ENCODE measurements at places on chromosomes 7 and 10.

GRCh38 chr7:44914992-44915607 is 29.8 kb upstream of the PURB start:
- peak; percentile 30 for DNase-seq

DNA sequence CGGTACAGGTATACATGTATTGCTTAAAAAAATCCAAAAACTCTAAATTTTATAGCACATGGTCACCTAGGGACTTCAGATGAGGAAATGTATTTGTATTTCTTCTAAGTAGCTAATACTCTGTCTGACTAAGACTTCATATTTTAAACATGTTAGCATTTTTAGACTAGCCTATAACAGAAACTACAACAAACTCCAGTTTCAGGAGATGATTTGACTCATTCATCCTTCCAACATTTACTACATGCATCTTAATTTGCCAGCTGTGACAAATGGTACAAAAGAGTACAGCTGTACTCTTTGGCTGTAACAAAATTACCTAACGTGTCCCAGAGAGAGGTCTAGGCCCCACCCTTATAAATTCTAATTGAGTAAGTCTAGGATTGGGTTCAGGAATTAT is 22.2 kb downstream of the TMEM209 start:
- DNase-seq = no peak

GRCh38 chr10:99689461-99689860 is 30.2 kb downstream of the ENTPD7 start:
- DNase-seq = no peak

DNA sequence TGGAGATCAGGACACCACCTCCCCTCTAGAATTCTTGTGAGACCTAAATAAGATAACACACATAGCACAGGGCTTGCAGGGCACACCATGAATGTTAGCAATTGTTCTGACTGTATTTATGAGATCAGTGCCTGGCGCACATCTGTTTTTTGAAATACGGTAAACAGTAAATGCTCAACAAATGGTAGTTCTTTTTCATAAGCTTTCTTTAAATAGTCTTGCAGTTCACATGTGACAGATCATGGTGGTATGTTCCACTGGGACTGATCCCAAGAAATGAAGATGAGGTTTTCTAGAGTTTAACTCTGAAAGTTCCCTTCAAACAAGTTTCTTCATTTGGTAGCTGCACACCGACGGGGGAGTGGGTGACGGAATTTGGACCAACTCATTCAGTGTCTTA is 34.8 kb downstream of the CREB5 start:
- no peak for DNase-seq

DNA sequence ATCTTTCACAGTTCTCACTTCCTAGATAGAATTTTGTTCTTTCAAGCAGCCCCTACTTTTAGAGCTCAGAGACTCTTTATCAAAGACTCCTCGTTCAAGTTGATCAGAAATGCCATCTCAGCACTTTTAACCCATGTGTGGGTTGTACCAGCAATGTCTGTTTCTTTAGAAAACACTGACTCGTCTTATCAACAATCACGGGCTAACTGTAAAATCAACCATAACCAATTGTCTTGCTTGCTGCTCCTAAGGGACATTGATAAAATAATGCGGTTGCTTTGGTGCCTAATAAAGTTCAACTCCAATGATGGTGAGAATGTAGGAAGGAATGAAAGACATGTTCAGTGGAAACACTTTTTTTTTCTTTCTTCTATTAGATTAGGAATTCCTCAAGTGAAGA is 12.9 kb upstream of the CDK6 start:
- DNase-seq = no peak

- no peak for DNase-seq
Observed at GRCh38 chr7:116185956-116186355, 24.4 kb upstream of the TES start.

GRCh38 chr7:157708919-157709295 is 372.1 kb downstream of the DNAJB6 start:
- no peak for DNase-seq

GRCh38 chr10:76035206-76036110 is 604.0 kb downstream of the LRMDA start:
- no peak for DNase-seq

GRCh38 chr10:91587710-91588638 is 44.9 kb downstream of the PPP1R3C start:
- no peak for DNase-seq

GRCh38 chr10:11328264-11329061 is 283.0 kb downstream of the USP6NL start:
- no peak for DNase-seq

DNA sequence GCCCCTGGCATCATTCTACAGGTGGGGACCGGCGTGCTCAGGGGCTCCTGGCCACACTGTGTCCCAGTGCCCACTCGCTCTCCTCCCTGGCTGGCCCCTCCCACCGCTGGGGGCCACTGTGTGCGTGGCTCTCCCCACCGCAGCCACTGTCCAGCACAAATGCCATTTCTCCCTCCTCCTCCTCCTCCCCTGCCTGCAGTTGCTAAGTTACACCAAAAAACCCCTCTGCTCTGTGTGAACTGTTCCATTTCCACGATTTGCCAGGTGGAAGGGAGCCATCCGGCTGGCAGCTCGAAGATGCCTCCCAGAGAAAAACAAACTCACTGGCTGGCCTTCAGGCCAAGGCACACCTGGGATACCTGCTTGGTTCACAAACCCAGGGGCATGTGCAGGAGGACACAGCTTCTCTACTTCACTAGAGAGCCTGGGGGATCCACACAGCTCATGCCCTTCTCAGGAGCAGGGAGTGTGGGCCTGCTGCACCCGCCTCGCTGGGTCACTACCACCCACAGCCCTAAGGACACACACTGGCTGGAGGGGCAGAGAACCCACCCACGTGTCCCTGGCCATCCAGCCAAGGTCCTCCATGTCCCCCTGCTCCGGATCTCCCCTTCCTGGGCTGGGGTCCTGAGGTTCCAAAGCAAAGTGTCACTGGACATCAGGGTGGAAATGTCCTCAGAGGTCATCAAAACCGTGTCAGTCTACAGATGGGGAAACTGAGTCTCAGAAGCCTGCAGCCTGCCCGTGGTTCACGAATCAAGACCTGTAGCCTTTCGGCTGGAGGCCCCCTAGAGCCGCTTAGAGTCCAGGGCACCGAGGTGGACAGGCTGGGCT is 1.7 kb downstream of the RASGEF1A start:
- no peak for DNase-seq

GRCh38 chr10:123134343-123134914 is 1.3 kb upstream of the HMX3 start:
- no peak for DNase-seq

- DNase-seq = no peak
Observed at GRCh38 chr7:90933984-90934383, 330.2 kb upstream of the FZD1 start.

GRCh38 chr7:114663502-114663901 is 248.9 kb downstream of the FOXP2 start:
- DNase-seq = no peak

- no peak for DNase-seq
Observed at GRCh38 chr10:103792547-103792946, 62.8 kb downstream of the SH3PXD2A start.

DNA sequence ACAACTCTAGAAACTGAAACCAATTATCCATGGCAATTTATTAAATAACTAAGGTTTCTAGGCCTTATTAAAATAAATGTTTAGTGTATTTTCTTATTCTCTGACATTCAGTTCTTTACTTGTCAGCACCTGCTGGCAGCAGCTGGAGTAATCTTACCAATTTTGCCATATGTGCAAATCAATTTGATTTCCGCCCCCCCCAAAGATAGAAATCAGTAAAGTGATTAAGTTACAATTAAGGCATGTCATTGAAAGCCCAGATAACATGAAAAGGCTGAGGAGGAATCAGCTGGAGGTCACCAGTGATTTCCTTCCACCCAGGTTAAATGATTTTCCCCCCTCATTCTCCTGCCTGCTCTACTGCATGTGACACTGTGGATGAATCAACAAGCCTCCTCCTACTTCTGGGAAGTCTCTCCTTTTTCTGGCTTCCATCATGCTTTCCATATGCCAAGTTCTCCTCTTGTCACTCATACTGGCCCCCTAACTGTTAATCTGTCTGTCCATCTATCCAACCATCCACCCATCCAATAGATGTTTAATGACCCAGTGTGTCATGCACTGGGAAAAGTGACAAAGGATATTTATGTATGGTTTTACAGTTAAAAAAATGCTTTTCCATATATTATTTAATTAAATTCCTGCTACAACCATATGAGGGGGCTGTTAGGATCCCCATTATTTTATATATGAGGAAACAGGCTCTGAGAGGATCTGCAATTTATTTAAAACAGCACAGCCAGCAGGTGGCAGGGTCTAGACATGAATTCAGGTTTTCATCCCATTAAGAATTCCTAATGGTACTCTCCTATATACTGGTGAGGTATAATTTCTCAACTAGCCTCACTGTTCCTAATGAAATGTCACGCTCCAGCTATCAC is 116.5 kb downstream of the ATXN7L1 start:
- no peak for DNase-seq

DNA sequence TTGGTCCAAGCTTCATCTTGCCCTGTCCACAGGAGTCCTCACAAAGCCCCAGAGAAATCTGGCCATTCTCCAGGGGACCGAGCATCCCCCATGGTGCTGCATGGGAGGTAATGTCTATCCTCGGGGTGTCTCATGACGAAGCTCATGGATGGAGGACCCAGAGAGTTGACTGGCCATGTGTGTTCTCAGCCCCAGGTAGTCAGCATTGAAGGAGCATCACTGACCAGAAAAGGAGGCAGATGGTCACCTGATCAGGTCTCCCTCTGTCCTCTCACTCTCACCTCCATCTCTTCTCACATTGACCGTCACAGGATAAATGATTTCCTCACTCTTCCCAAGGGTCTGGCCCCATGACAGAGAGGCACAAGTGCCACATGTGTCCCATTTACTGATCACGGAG is 33.4 kb upstream of the GDF10 start:
- DNase-seq = no peak

DNA sequence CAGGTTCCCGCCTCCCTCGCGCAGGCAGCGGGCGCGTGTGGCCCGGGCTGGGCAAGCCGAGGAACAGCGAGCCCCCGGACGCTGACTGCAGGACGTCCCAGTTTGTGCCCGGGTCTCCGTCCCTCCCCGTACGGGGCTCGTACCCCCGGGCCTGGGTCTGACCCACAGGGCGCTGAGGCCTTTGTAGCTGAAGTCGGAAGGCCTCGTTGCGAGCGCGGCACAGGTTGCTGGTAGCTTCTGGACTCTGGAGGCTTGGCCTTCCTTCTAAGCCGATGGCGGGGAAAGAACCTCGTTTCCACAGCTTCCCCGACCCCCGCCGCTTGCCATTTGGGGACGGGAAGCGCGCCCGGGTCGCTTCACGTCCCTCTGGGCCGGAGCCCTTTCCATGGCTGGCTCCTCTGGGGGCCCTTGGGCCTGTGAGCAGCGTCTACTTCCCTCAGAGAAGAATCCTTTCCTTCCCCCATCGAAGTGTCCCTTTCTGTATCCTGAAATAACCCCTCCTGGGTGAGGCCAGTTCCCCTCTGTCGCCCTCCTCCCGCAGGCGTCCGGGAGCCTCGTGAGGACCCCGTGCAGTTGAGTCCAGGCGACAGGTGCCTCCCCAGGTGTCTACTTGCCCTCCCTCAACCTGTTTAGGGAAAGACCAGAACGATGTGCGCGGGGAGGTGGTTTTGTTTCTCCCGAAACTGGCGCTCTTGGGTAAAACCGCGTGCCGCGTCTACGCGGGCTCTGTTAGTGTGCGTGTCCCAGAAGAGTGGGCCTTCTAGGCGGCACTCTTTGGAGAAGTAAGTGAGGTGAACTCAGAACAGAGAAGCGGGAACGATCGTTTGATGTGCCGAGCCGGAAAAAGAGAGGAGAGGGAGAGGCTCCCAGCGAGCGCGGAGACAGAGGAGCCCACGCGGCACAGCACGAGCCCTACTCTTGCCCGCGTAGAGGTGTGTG is 9.3 kb downstream of the EVX1 start:
- no peak for DNase-seq

DNA sequence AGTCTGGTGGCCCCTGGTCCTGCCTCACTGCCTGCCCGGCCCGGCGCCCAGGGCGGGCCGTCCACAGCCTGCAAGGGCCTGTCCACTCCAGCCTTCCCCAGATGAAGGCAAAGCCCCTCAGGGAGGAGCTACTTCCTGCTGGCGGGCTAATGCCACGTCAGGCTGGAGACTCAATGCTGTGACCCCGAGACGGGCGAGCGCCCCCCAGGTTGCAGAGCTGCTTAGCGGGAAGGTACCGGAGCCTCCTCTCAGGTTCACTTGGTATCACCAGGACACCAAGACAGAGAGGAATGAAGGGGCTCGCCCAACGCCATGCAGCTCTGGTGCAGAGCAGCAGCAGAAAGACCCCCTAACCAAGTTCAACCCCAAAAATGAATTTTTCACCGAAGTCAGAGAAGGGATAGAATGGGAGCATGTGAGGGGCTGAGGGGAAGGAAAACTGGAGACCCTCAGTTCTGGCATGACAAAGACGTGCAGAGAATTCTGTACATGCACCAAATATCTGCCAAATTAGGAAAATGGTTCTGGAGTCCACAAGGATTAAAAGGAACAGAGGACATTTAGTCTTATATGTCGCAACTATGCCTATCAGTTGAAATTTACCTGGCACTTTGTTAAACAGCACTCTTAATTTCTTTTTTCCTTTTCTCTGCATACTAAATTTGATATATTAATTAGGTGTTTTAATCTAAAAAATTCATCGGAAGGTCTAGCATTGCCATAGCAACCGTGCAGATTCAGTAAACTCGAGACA is 2.8 kb downstream of the STK32C start:
- DNase-seq = no peak

DNA sequence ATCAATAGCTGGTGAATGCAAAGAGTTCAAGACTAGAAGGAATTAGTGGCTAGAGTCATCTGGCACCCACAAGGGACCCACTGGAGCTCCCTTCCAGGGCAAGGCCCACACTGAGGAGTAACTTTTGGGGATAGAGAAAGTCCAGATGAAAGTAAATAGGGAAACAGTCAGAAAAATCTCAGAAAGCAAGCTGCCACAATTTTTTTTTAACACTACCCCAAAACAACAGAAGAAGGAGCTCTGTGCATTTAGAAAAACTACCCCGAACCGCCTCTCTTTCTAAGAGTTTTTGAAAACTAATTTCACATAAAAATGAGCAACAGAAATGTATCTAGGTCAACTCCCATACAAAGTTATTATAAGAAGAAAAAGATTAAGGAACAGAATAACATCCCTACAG is 42.2 kb downstream of the AOAH start:
- DNase-seq = no peak

GRCh38 chr7:29946428-29947186 is 43.0 kb downstream of the SCRN1 start:
- no peak for DNase-seq

- DNase-seq = no peak
Observed at GRCh38 chr10:116198676-116199035, 74.3 kb downstream of the GFRA1 start.

DNA sequence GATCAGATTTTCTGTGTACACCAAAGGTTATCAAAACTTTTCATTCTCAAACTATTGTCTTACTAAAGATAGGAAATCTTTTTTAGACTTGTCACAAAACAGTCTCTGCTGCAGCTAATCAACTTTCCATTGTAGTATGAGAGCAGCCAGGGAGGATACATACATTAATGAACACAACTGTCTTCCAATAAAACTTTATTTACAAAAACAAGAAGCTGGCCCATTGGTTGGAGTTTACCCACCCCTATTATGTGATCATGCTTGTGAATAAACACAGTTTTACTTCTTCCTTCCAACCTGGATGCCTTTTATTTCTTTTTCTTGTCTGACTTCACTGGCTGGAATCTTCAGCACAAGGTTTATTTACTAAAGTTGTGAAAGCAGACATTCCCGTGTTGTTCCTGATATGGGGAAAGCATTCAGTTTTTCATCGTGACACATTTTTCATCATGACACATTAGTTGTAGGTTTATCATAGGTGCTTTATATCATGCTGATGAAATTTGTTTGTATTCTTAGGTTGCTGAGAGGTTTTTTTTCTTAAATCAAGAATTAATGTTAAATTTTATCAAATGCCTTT is 98.5 kb upstream of the CDK13 start:
- no peak for DNase-seq
